Calu3 (cell line): ENCODE measurements at places on chromosomes 12 and 14. TPM values are rescaled to one million over a fixed set of nuclear protein-coding genes. Genes with fewer than 3 reads are reported as not detected.

LMO3 gene
- total RNA-seq = not detected in 2 replicates

TBC1D30 gene
- 21.4 and 29.4 TPM in 2 replicates for total RNA-seq

DNA sequence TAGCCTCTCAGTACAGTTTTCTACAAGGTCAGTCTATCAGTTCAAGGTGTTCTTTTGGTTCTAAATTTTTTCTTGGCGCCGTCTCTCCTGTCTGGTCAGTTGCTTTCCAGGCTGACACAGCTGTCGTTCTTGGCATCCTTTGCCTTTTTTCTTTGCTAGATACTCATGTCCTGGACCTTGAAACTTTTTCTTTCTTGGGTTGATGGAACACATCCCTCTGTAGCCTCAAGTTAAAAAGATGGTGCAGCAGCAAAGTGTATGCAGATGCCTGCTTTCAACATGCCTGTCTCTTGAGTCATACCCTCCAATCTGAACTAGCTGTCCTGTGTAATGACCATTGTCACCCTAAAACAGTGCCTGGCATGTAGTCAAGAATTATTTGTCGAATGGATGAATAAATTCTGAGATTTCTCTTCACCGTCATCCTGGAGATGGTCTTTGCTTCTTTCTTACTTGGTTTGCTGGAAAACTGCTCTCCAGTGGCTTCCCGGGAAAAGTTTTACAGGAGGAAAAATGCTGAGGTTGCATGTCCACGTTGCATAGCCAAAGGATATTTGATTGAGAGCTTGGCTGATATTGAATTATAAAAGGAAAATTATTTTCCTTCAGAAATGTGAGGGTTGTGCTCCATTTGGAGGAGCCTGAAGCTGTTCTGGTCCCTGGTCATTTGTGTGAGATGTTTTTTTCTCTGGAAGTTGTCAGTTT, 4.6 kb downstream of the NYNRIN start:
- peaks cover 12% of the 10 kb centered on the region for H3K36me3 ChIP-seq
- H3K4me1 ChIP-seq = peaks cover 11% of the 10 kb centered on the region
- H3K27ac ChIP-seq = no peak overlapping the region
- DNase-seq = no peak

DNA sequence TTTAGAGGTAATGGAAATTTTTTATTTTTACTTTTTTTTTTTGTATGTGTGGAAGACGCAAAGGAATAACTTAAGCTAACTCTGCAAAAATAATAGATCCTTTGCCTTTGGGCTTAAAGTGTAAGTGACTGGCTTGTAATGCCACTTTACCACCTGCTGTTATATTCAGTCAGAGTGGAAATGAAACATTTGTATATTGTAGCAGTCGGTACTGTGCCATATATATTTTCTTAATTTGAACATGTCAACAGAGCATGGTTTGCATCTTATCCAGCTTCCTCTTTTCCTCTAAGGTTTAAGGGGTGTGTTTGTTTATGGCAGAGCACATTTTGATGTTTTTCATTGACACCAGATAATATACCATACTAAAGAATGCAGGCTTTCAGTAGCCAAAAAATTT, 176.6 kb downstream of the TRHDE start:
- no peak overlapping the region for H3K4me3 ChIP-seq
- H3K36me3 ChIP-seq = no peaks in the 10 kb centered on the region
- H3K27me3 ChIP-seq = no peaks in the 10 kb centered on the region
- no peak for DNase-seq
